Skeletal muscle cell (primary cell): ENCODE measurements at places on chromosomes 5 and 9.

DNA sequence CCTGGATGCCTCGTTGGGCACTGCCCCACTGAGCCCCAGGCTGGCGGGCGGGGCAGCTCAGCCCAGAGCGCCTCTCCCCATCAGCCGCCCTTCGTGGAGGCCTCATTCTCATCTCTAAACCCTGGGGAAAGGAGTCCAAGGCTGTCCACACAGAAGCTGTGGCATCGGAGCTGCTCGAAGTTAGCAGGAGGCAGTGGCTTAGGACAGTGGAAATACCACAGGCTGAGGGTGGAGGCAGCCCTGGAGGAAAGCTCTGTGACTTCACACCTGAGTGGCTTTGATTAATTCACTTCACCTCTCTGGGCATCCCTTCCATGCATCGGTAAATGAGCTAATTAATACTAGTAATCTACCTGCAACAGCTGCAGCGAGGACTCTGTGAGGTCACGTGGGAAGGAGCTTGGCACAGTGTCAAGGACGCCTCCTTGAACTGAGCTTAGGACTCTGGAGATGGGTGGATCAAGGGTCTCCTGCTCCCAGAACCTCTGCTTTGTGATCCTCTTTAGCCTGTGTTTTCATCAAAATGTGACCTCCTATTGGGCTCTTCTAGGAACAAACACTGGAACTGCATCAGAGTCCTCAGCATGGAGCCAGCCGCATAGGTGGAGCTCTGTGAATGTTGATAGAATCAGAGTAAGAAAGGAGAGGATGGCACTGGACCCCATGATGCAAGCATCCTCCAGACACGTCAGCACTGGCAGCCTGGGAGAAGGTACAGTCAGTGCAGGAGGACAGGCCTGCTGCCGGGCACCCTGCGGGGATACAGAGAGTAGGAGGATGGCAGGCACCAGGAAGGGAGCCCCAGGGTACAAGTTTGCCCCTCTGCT lies 842 bp upstream of the ANGPTL2 start:
- DNase-seq, result no peak

GRCh38 chr9:18215626-18216025 lies 258.3 kb upstream of the ADAMTSL1 start:
- no peak for DNase-seq

GRCh38 chr5:165349735-165350134 lies 1844.3 kb downstream of the MAT2B start:
- DNase-seq, result no peak

DNA sequence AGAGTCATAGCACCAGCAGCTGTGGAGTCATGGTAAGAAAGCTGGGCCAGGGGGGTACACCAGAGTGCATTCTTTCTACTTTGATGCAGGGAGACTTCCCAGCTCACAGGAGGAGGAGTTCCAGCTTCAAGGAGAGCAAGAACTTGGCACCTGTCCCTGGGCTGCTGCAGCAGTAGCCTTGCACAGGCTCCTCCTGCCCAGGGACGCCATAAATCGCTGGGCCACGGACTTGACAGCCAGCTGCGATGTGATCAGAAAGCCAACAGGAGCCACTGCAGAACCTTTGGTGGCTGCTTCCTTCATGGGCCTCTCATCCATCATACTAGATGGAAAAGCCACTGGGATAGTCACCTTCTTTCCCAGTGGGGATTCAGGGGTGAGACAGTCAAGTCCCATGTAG lies 234.7 kb downstream of the NMUR2 start:
- DNase-seq, result no peak

GRCh38 chr5:10596886-10597451 lies 33.1 kb downstream of the ANKRD33B start:
- no peak for DNase-seq
